ENCODE measurements at places on chromosomes 3 and 15.

DNA sequence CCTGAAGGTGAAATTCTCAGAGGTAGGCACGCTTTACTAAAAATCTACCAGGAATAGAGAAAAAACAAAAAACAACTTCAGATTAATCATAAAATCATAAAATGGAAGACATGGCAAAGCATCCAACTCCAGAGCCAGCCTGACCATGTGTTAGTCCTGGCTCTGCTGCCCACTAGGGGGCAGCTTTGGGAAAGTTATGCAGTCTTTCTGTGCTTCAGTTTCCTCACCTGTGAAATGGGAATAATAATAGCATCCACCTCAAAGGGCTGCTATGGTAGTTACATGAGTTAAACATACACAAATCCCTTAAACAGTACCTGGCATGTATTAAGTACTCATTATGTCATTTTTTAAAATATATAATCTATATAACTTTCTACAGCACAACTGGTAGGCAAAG lies 52.3 kb downstream of the WNT5A start:
- peak; percentile 42 for DNase-seq

GRCh38 chr3:100113723-100114412 lies 433 bp downstream of the FILIP1L start:
- no peak for DNase-seq

DNA sequence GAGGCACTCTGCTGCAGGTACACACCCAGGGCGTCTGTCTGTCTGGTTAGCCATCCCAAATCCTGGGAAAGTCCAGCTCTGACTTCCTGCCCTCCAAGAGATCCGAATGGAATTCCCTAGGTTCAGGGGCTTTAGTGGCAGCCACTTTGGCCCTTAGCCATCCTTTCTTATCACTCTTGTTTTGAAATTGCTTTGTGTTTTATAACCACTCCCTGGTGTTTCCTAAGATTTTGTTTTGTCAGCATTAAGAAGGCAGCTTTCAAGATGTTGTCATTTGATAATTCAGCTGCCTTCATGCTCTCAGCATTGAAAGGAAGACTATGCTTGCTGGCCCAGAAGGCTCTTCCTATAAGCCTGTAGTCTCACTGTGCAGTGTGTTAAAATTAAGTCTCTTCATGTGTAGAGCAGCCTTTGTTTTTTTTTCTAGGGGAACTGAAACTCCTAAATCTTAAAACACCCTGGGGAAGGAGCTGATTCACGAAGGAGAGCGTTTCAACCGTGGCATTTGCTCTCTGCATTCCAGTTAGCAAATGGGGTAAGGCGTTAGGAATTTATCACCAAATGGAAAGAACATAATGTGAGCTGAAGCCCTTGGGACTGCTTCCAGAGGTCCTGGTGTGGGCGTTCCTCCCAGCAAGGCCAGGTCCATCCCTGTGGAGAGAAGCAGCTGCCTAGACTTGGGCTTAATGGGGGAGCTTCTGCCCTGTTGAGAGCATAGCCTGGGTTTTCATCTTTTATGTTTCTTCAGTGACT lies 14.2 kb upstream of the CLEC3B start:
- DNase-seq: peak; percentile 91

DNA sequence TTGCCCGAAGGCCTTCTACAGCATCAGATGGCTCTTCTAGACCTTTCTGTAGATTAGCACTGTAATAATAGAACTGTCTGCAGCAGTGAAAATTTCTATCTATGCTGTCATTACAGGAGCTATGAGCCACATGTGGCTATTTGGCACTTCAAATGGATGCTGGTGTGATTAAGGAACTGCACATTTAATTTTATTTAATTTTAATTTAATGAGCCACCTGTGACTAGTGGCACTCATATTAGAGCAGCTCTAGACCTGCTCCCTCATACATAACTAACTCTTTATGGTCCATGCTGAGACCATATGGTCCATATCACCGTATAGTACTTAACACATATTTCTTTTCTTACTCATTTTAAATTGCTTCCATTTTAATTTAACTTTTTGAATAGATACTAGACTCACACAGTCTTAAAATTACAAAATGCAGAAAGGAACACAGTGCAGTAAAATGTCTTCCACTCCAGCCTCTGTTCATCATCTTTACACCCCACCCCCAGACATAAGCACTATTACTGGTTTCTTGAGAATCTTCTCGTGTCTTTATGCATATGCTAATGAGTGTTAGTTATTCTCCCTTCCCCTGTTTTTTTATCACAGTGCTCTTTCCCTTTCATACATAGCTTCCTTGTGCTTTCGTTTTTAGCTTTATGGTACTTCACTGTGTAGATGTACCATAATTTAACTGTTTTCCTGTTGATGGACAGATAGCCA lies 9.6 kb downstream of the LSM3 start:
- DNase-seq: no peak

DNA sequence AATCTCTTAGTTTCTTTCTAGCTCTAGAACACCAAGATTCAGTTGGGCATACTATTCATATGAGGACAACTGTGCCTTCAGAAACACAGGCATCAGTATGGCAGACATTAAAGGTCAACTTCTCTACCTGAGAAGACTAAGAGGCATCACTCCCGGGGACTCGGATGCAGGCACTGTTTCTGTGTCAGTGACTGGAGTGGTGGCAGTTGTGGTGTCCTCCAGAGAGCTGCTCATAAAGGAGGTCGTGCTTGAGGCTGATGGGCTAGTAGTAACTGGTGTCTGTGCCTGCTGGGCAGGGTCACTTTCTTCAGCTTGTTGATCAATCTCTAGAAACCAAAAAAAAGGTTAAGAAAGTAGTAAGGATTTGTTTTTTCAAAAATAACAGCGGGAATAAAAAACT lies 75.2 kb downstream of the FBXL22 start:
- no peak for DNase-seq

GRCh38 chr3:31918179-31919150 lies 62.6 kb downstream of the OSBPL10 start:
- no peak for DNase-seq

- no peak for DNase-seq
Measured at GRCh38 chr15:90495067-90495466, 34.7 kb upstream of the CRTC3 start.

- no peak for DNase-seq
Measured at GRCh38 chr3:16909802-16910201, 25.0 kb downstream of the PLCL2 start.

GRCh38 chr3:48431224-48432029 lies 1.5 kb upstream of the PLXNB1 start:
- DNase-seq: peak; percentile 11

DNA sequence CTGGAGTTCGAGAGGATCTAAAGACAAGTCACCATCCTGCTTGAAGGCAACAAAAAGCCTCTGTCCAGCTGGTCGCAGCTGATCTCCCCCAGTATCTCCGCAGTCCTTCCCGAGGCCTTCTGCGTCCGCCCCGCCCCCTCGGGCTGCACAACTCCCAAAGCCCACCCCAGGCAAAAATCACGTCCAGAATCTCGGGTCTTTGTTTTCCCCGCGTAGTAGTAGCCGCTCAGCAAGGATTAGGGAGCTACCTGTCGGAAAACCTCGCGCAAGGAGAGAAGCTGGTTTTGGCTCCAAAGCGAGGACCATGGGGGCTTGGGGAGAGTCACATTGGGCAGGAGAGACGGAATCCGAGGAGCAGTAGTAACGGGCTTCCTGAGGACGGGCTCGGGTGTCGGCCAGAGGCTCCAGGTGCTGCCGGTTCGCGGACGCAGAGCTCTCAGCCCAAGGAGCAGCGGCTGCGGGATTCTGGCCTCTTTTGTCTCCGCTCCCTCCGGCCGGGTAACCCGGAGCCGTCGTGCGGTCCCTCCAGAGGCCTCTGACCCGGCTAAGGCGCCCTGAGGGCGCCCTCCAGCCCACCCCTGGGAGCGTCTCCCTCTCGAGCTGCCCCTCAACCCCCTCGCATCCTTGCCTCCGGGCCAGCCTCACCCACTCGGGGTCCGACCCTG lies 401 bp downstream of the ZSCAN29 start:
- peak; percentile 18 for DNase-seq

DNA sequence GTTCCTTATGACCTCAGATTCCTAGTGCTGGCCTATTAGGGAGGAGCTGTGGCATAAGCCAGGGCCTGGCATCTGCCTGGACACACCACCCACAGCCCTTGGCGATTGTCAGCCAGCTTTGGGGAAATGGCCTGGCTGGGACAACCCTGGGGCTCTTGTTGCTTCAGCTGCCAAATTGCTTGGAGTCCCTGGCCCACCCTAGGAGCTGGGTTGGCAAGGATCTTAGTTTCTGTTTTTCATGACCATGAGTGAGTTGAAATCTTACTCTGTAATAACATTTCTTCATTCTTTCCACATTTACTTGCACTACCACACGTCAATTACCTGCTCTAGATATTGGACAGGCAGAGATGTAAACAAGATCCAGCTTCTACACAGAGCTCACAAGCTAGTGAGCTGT lies 1.9 kb upstream of the MYZAP start:
- no peak for DNase-seq

- DNase-seq: no peak
Measured at GRCh38 chr3:189534531-189534930, 96.7 kb upstream of the TP63 start.

DNA sequence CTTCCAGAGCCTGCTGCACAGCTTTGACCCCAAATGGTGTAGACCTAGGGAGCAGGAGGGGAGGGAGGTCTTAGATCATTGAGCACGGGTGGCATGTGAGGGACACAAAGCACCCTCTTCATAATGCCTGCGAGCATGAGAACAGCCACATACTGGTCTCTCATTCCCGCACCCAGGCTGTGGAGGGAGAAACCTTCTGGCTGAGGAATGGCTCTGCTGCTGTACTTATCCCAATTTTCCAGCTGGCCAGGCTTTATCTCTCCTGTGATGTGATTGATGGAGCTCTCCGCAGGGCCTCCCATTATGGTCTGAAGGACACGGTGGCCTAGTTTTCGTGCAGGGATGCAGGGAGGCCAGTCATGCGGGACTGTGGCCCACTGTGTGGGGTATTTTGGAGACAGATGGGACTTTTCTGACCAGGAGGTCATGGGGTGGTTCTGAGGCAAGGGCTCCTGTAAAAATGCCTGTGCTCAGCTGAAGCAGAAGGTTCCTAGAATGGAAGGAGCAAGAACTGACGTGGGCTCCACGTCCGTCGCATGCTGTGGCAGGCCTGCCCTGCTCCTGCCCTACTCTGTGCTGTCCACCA lies 251.5 kb downstream of the PLCL2 start:
- DNase-seq: peak; percentile 15

DNA sequence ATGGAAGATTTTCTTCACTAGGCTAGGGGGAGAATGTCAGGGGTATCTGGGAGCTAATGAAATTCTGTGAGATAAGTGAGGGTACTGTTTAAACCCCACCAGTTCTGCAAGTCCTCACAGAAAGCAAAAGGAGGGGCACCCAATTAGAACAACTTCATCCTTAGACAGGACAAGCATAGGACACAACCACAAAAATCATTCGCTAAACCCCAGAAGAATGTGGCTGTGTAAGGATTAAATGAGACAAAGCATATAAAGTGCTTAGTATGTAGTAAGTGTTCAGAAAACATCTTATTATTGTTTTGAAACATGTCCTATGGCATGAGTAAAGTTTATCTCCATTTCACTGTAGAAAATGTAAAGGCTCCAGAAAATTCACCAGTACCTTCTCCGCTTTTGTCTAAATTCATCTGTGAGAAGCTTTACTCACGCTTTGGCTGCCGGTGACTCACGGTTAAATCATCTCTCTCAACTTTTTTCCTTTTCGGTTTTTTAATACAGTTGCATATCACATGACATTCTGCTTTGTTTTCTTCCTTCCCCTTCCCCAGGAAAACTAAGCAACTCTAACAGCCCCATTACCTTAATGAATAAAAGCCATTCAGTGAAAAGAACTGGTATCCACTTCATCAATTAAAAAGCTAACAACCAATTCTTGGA lies 1.7 kb downstream of the CLRN1 start:
- DNase-seq: peak; percentile 42

DNA sequence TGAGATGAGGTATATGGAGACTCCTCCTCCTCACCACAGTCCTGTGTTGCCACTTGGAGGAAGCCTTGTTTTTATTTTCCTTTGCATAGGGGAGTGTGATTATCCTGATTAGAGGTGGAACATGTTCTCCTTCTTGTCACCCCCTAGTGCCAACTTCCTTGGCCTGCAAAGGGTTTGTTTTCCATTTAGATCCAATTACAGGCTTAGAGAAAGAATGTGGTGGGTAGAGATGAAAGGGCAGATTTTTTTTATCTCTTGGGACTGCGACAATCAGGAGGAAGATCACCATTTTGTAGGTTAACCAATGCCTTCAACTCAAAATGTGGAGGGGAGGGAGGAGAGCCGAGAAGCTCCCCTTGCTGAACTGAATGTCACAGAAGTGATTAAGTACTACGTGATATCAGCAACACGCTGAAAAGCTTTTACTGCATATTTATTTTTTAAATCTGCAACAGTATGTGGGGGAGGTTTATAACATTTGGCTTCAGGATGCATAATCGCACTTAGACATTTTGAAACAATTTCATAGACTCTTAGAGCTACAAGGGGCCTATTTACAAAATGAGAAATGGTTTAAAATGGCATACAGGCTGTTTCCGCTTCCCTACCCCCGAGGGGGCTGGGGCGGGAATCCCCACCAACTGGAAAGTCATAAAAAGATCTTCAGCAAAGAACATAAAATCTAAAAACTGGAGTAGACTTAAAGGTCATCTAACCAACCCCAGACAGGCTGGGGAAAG lies 2.4 kb downstream of the LMCD1 start:
- no peak for DNase-seq

DNA sequence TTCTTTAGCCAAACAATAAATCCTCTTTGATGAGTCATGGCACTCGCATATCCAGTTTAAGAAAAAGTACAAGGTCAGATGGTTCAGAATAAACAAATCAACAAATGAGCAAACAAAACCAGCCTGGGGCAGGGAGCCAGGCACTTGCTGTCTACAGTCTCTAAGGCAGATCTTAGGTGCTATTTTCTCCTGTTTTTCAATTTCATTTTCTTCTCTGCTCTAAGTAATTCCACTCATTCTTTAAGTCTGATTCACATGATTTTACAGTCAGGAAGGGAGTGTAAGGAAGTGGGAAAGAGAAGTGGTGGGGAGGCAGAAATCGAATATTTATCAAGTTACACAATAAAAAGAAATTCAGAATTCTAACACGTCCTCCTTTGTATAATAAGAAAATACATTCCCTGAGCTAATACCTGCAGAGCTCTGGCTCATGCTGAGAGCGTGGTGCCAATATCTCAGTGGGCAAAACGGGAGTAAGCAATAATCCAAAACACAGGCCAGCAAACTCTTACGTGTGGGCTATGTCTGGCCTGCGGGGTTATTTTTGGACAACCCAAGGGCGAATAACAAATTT lies 298.6 kb downstream of the ADAMTS17 start:
- DNase-seq: peak; percentile 87

DNA sequence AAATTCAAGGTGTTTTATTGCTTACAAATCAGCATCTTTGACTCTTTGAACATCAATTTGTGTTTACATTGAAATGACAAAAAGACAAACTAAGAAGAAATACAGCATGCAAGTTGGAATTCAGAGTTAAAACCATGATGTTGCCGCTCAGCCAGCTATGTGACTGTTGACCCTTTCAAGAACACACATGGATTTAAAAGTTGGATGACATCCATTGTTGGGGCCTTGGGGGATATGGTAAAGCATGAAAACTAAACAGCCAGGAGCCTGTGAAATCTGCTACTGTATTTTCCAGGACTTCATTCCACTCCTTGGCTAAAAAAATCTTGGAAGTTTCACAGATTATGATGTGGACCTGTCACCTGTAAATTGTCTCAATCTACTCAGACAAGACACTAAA lies 4.6 kb downstream of the P2RY1 start:
- no peak for DNase-seq
